ENCODE measurements at places on chromosomes 7 and 10. TPM values are rescaled to one million over a fixed set of nuclear protein-coding genes. Genes with fewer than 3 reads are reported as not detected.

Gene AKR1E2
- total RNA-seq, result 3.9 TPM

Gene ZNF777
- total RNA-seq, result 11.4 TPM

Gene AQP1
- total RNA-seq, result 0.36 TPM

Gene EPO
- not detected for total RNA-seq

Gene ENTPD7
- total RNA-seq, result 3.0 TPM

Gene BMPER
- not detected for total RNA-seq

DNA sequence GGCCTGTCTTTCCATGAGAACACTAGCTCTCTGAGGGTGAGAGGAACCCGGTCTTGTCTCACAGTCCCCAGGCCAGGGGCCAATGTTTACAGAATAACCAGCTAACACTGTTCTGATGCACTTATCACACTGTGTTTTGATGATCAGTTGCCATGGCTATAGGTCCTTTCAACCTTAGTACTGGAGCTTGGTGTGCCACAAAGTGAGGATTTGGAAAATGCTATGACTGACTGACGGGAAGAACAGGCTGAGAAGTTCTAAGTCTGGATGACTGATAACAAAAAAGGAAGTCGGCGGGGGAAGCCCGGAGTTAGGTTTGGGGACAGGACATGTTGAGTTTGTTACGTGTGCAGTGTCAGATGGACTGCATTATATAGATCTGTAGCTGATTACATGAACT lies 141.8 kb downstream of the CTTNBP2 start:
- H3K4me1 ChIP-seq, result no peaks in the 10 kb centered on the region
- no peak overlapping the region for H3K4me3 ChIP-seq
- DNase-seq, result peak; percentile 40
- H3K27me3 ChIP-seq, result peaks cover 5% of the 10 kb centered on the region

DNA sequence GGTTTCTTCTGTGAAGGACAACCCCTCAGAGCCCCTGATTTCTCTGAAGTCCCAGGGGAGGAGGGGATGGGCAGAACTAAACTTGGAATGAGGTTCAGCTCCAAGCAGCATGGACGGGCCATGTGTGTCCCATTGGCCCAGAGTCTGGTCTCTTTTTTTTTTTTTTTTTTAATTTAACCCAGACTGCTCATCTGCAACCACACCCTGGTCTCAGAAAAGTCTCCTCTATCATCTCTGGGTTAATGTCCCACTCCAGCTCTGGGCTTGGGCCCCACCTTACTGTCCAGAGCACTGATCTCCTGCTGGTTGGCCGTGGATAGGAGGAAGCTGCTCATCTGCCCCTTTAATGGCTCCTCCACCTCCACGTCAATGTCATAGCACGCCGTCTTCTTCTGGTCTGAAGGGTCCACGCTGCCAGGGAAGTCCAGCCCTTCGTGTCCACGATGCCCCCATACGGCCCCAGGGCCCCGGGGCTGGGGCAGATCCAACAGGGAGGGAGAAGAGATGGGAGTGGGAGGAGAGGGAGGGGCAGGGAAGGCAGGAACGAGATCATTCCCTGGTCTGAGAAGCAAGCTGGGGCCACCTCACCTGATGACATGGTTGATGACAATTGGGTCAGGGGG lies 7.7 kb downstream of the CHPF2 start:
- H3K4me1 ChIP-seq, result peaks cover 24% of the 10 kb centered on the region
- no peak overlapping the region for H3K27ac ChIP-seq
- peaks cover 4% of the 10 kb centered on the region for H3K27me3 ChIP-seq
- H3K4me3 ChIP-seq, result no peak overlapping the region

DNA sequence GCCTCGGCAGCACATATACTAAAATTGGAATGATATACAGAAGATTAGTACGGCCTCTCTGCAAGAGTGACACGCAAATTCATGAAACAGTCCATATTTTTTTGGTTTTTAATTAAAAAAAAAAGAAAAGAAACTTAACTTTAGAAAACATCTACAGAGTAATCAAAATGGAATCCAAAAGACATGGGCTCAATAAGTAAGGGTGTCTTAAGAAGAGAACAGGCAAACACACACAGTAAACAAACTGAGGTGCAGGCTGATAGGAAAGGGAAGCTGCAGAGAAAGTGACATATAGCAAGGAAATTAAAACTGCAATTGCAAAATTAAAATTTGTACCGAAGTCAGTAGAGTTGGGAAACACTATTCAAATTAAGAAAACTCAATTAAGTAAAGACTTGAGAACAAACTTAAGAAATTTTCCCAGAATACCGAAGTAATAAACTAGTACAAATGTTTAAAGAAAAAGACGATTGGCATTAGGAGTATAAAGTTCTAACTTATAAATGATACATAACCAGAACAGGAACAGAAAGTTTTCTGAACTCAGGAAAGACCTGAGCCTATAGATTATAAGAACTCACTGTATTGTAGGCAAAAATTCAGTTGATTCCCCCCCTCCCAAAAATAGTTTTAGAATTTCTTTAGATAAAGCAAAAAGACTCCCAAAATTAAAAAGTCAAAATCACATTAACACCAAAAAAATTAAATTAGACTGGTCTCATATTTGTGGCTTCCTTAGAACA lies 16.3 kb downstream of the MTPN start:
- peaks cover 14% of the 10 kb centered on the region for H3K36me3 ChIP-seq
- H3K27ac ChIP-seq, result no peak overlapping the region
- H3K27me3 ChIP-seq, result no peaks in the 10 kb centered on the region
- no peak for DNase-seq

DNA sequence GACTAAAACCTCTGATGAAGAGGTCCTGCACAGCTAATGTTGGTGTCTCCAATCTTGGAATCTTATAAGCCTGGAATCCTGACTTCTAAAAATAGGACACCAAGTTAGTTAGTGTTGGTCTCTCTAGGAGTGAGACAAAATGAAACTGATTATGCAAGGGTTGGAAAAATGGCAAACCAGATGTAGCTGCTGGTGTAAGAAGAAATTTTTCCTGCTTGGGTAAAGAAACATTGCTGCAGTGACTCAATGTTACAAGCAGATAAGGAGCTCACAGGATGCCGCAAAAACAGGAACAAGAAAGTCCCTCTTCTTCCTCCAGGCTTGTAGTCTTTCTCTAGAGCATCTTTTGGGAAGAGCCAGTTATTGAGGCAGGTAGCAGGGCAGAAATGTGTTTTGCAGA lies 449.0 kb downstream of the ETV1 start:
- H3K27ac ChIP-seq, result no peak overlapping the region
- H3K27me3 ChIP-seq, result no peaks in the 10 kb centered on the region
- no peak for DNase-seq
- H3K4me1 ChIP-seq, result no peaks in the 10 kb centered on the region
- no peaks in the 10 kb centered on the region for H3K36me3 ChIP-seq
- no peak overlapping the region for H3K4me3 ChIP-seq

GRCh38 chr7:468681-469562 lies 50.7 kb downstream of the PDGFA start:
- H3K4me1 ChIP-seq, result peaks cover 2% of the 10 kb centered on the region
- DNase-seq, result peak; percentile 40
- H3K4me3 ChIP-seq, result no peak overlapping the region
- no peaks in the 10 kb centered on the region for H3K36me3 ChIP-seq
